ENCODE measurements at places on chromosomes 16 and 17.

DNA sequence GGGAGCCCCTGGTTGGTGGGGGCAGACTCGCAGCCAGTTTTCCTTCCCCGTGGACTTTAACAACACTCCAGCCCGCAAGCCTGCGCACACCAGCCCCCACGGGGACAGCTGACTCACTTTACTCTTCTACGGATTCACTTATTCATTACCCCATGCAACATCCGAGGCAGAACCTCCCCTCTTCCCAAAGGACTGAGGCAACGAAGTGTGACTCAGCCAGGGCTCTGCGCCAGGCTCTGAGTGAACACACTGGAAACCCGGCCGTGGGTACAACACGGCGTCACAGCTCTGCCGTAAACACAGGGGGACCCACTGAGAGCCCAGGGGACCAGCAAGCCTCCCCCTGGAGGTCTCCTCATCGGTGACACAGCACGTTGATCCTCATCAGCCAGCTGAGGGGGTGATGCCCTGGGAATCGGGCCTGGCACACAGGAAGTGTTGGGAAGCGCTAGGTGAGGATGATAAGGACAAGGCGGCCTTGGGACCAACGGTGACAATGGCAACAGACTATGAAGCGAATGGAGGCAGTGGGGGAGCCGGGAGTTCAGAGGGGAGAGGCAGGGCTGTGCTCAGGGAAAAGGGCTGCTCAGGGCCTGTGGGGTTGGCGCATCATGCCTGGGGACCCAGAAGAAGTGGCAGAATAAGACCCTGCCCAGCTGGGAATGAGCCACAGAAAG lies 14.6 kb downstream of the COTL1 start:
- DNase-seq: no peak

GRCh38 chr16:58377932-58378331 lies 14.3 kb upstream of the GINS3 start:
- DNase-seq: no peak

DNA sequence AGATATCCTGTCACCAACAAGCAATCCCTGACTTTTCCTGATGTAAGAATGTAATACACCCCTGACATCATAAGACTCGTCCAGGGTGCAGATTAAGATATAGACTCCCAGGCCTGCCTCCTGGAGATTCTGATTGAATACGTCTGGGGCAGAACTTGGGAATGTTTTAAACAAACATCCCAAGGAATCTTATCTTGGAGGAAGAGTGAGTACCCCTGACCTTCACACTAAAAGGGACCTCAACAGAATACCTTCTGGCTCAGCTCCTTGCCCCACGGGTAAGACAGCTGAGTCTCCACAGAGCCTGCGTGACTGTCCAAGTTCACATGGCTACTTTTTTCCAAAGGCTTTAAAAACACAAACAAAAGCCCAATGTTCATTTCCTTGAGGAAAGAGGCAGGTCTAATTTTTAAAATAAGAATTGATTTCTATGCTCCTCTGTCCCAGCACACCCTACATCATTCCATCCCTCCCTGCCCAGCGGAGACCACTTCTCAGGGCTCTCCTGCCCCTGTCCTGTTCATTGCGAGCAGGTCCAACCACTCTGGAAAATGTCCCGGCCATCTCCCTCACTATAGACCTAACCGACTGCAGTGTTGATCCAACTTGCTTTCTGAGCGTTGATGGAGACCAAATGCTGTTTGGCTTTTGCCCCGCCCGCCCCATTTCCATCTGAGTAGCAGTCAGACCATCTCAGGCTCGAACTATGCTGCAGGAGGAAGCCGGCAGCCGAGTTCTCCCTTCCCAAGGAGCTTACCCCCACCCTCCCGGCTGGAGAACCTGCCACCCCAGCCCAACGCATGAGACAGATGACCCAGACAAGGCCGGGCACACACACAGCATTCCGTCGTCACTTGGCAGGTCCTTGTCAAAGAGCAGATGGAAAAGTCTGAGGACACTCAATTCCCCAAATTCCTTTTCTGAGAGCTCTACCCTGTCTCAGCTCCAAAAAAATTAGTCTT lies 44.1 kb upstream of the MYH10 start:
- no peak for DNase-seq

DNA sequence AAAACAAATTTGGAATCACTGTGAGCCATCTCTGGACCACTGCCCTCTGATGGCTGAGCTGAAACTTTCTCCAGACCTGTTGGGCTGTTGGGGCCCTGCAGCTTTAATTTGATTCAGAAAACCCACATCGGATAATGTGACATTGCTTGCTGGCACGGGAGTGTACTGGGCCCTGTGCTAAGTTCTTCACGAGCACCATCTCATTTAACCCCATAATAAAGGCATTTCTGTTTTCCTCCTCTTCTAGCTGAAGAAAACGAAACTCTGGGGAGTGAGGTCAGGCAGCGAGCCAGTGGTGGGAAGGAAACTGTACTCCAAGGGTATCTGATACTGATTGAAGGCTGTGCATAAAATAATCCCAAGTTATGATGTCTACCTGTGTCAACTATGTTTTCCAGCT lies 34.5 kb upstream of the TNRC6A start:
- no peak for DNase-seq

DNA sequence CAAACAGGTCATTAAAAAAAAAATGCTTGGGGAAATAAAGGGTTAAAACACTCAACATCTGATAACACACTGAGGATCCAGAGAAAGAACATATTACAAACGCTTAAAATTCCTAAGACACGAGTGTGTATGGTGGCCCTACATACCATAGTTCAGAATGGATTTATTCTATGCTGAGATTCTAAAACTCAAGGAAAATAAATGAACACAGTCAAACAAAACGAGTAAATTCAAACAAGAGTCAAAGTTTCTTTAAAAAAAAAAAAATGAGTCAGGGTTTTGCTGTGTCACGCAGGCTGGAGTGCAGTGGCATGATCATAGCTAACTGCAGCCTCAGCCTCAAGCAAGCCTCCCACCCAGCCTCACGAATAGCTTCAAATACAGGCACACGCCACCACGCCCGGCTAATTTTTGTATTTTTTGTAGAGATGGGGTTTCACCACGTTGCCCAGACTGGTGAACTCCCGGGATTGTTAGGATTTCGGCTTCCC lies 17.4 kb downstream of the CRK start:
- no peak for DNase-seq

DNA sequence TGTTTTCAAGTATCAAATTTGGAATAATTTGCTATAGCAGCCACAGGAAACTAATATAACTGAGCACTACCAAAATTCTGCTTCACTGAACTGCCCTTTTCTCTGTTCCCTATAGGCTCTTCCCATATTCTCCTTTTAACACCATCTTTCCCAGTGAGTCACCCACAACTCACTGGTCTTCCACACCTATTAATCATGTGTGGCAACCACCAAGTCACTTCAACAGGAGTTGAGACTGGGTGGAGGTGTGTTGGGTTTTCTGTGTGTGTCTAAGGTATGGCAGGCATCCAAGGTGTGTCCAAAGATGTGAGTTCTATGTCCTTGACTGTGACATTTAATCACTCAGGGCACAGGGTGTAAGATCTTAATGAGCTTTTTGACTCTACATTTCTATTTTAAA lies 610.0 kb upstream of the CDH11 start:
- DNase-seq: no peak

- DNase-seq: no peak
These were observed 193.9 kb downstream of the PRKCA start for GRCh38 chr17:66496306-66496705.

DNA sequence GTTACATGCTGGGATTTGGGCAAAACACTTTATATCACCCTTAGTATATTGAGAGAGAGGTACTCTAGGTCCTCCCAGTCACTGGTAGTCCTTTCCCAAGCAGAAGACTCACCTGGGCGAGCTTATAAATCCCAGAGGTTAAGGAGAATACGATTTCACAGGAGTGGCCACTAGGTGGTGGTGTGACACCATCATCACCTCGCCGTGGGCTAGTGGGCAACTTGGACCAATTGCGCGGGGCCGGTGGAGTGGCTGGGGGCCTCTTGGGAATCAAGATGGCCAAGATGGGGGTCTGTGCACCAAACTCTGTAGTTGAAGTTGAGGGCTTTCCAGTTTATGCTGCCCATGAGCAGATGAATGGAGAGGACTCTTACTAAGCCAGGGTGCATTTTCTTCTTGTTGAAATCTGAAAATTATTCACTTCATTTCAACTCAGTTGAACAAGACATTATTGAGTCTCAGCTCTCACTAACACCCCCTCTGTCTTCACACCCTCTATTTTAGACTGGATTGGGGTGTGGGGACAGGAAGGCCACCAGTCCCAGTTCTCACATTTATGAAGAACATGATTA lies 38.2 kb upstream of the PIRT start:
- DNase-seq: peak; percentile 53

DNA sequence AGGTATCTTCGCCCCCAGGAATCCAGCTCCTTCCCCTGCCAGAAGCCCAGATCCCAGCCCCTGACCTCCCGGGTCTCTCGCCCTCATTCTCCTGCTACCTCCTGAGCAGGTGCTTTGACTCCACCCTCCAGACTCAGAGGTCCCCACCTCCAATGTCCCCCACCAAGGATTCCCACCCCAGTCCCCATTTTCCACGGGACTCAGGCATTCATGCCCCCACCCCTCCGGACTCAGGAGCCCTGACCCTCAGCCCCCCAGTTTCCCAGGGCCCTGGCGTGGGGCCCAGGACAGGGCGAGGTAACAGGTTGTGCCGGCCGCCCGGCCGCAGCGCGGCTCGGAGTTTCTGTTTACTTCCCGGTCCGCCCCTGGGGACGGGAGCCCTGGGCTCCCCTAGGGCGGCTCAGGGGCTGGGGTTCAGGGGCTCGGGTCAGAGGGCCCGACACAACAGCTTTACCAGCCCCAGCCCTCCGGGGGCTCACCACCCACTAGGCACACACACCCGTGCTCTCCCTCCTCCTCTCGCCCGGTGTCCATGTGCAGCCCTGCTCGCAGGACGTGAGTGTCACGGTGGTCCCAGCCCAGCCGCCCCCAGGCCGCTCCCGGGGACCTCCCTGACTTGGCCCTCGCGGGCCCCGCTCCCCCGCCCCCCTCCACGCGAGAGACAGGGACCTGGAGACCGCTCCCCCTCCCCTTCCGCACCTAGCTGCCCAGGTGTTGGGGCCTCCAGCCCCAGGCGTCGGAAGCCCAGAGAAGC lies 595 bp downstream of the BICDL2 start:
- peak; percentile 57 for DNase-seq

GRCh38 chr16:85894266-85894665 lies 4.7 kb upstream of the IRF8 start:
- DNase-seq: peak; percentile 80

DNA sequence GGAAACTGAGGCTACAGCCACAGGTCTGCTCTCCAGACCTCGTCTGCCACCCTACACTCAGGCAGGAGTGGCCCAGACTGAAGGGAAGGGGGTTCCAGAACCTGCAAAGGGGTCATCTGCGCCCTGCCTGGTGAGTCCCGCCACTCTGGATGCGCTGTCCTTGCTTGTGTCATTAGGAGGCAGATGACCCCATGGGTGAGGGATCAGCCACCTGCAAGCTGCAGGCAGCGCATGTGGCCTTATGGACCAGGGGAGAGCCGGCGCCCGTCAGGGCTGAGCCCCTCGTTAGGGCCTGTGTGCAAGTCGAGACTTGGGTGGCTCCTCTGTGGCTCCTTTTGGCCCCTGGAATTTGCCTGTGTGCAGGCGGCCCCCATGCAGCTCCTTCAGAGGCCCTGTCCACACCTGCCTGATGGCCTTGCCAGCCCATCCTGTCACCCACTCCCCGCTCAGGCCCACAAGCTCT lies 5.7 kb downstream of the ZFPM1 start:
- DNase-seq: no peak

DNA sequence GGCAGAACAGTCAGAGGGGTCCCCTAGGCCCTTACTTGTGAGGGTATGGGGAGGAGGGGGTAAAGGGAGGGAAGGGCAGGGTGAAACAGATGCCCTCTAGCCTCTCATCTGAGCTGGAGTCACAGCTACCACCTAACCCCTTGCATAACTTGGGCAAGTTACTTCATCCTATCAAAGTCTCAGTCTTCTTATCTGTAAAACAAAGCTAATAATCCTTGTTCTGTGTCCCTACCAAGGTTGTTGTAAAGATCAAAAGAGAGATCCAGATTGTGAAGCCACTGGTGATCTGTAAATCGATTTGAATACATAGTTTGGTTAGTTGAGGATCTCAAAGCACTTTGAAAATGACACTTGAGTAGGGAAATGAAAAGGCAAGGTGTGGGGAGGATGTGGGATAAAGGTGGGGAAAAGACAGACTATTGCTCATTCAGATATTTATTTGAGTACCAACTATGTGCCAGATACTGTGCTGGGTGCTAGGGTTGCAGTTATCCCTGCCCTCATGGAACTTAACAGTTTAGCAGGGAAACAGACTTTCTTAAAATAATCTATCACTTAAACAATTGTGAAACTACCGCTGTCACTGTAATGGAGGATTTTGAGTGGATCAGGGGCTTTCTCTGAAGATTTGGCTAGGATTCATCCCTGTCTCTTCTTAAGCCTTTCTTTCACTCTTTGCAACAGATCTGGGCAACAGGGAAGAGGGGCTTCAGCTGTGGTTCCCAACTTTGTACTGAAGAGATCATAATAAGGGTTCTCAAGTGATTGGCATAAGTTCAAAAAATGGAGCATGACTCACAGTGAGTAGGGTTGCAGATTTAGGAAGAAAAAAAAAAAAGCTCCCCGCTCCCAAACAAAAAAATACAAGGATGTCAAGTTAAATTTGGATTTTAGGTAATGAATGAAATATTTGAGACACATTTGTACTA lies 3.0 kb downstream of the HEATR9 start:
- no peak for DNase-seq

GRCh38 chr16:11471548-11471947 lies 115.2 kb downstream of the LITAF start:
- no peak for DNase-seq

DNA sequence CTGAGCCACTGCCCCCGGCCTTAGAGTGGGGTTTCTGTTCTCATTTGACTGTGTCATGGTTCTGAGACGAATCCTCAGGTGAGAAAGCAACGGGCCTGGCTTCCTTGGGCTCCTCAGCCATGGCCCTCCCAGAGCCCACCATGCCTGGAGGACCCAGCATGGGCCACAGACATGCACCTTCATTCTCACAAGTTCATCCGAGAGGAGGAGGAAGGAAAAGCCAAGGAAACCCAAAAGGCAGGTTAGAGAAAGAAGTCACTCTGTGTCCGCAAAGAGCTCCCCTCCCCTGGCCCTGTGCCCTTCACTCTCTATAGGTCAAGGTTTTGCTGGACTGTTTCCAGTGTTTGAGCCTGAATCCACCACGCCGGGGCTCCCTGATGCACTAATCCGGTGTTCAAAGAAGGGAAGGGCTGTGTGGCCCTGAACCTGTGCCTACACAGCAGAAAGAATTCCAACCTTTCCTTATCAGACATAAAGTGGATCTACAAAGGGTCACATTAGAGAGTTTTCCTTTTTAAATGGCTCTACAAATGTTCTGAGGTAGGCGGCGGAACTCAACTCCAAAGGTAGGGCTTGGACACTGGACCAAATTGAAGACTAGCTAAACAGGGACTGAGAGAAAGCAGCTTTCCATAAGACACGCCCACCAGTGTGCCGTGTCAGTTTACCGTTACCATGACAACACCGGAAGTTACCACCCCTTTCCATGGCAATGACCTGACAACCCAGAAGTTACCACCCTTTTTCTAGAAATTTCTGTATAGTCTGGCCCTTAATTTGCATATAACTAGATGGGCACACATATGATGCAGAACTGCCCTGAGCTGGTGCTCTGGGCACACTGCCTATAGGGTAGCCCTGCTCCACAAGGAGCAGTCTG lies 15.9 kb upstream of the PECAM1 start:
- peak; percentile 76 for DNase-seq
